Activated CD4-positive, alpha-beta T cell treated with anti-CD3 and anti-CD28 coated beads, Interleukin-2, amount 50 U/mL, for 48 hours (primary cell): ENCODE measurements at places on chromosomes 11 and 22.

DNA sequence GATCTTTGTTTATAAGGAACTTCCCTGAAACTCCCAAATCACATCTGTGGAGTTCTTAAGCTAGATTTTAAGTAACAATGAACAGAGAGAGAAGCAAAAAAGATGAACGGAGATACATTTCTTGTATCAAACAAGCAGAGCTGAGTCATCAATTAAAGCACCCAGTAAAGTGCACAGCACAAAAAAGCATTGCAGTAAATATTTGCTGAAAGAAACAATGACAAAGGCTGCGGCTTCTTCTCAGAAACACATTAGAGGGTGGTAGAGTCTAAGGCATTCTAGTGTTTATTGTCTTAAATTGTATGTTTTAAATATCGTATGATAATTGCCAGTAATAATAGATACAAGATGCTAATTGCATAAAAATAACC lies 941.6 kb upstream of the CHORDC1 start:
- DNase-seq = no peak

- no peak for DNase-seq
These were observed 13.8 kb downstream of the DGCR6L start for GRCh38 chr22:20305894-20306645.

GRCh38 chr22:19517919-19518611 lies 6.1 kb downstream of the CLDN5 start:
- DNase-seq = no peak

DNA sequence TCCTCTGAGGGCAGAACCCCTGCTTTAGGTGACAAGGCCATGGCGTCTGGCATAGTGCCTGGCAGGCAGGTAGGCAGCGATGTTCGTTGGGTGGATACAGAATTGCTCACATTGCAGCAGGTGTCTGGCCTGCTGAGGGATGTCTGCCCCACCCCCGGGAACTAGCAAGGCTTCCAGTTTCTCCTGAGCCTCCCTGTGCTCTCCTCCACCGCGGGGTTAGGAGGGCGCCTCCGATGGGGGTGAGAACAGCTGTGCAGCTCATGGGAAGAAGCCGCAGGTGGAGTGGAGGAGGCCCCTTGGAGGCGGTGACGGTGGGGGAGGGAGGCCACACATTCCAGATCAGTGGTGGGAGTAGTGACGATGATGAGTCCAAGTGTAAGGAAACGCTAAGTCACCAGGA lies 48.3 kb upstream of the JAM3 start:
- no peak for DNase-seq

DNA sequence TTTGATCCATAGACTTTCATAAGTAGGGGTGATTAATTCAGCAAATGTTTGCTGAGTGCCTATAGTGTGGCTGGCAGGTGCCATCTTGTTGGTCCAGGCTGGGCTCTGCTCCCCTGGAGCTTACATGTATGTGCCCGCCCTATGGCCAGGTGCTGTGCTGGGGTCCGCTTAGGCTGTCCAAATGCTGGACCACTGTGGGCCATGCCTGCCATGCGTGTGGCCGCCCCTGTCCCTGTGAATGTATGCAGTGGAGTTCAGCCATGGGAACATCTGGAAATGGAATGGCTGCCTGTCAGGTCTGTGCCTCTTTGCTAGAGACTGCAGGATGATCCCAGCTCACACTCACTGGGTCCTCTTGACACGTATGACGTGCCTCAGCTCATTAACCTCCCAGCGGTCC lies 594.6 kb downstream of the TBC1D22A start:
- no peak for DNase-seq

GRCh38 chr11:118193910-118194566 lies 17.6 kb upstream of the SCN2B start:
- DNase-seq = no peak

- DNase-seq = no peak
These were observed 6.4 kb downstream of the MARK2 start for GRCh38 chr11:63845303-63845702.

DNA sequence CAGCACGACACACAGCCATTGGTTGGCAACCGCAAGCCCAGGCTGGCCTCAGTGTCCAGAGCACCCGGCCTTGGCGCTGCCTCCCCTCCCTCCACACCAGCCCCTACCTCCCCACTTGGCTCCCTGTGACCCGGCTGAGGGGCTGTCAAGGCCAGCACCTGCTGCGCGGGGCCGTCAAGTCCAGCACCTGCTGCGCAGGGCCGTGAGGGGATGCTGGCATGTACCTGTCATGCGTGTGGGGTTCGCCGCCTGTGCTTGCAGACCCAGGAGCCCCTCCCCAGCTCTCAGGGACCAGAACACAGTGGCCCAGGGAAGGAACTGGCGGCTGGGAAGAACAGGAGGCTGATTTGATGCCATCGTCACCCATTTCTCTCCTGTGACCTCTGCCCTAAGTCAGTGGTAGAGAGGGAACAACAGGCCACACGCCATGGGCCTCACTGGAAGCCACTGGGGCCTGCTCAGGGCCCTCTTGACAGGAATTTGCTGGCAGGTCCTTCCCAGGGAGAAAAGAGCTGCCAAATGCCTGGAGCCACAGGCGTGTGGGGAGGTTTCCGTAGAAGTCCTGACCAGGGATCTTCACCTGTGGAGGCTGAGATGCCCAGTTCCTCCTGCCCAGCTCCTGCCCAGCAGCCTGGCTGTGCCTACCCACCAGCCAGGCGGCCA lies 37.6 kb downstream of the TBX1 start:
- no peak for DNase-seq

GRCh38 chr11:90747057-90747456 lies 524.2 kb upstream of the CHORDC1 start:
- DNase-seq = no peak

DNA sequence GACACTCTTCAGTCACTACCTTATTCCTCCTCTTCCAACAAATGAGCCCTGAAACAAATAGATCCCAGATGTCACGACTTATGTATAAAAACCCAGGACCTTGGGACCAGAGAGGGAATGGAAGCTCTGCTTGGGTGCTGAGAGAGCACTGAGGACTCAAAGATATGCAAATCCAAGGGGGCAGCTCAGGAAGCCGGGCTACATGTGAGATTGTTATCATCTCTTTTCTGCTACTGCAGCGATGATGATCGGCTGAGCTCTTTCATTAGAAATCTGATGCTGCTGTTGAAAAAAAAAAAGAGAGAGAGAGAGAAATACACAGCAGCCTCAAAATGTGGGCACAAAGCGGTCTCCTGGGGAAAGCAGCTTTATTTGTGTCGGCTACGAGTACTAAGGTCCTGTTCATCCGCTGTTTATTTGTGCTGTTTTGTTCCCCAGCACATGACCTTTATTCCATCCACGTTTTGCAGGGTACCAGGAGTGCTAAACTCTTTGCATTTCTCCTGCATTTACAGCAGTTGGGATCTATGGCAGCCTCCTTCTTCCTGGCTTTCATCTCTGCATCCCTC lies 120.2 kb downstream of the TRIM29 start:
- no peak for DNase-seq

DNA sequence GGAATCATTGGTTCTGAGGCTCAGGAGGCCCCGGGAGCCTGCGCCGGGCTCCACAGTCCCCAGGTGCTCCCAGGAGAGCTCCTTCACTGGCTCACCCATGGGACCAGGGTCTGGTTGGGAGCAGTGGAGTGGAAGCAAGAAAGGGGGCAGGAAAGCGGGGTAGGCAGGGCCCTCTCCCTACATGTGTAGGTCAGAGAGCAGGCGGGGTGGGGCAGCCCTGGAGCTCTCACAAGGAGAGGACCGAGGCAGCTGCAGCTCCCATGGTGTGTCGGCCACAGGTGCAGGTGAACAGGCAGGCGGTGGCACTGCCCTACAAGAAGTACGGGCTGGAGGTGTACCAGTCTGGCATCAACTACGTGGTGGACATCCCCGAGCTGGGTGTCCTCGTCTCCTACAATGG lies 28.3 kb downstream of the MUC2 start:
- DNase-seq = no peak
